ENCODE measurements at places on chromosomes 11 and 22.

GRCh38 chr22:33919391-33920196 is 682 bp downstream of the LARGE1 start:
- peaks cover 27% of the 10 kb centered on the region for H3K4me1 ChIP-seq
- H3K4me3 ChIP-seq: peak overlapping the region; percentile 69
- H3K36me3 ChIP-seq: peaks cover 2% of the 10 kb centered on the region
- H3K27me3 ChIP-seq: peaks cover 50% of the 10 kb centered on the region

DNA sequence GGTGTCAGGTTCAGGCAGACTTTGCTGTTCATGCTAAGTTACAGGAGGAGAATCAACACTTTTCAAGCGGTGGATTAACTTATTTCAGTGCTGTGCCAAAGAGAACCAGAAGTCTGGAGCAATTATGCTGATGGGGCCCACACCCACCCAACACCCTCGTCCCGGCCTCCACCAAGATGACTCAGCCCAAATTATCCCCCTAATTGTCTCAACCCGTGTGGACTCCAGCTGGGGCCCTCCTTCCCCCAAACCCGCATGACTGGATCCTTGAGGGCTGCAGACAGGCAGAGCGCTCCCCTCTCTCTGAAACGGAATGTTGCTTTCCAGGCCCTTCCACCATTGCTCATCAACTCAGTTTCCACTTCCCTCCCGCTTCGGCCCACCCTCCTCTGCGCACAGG is 34.6 kb upstream of the MN1 start:
- H3K27ac ChIP-seq: no peak overlapping the region
- H3K36me3 ChIP-seq: peaks cover 13% of the 10 kb centered on the region
- DNase-seq: no peak
- H3K4me1 ChIP-seq: peaks cover 9% of the 10 kb centered on the region
- H3K4me3 ChIP-seq: no peak overlapping the region

DNA sequence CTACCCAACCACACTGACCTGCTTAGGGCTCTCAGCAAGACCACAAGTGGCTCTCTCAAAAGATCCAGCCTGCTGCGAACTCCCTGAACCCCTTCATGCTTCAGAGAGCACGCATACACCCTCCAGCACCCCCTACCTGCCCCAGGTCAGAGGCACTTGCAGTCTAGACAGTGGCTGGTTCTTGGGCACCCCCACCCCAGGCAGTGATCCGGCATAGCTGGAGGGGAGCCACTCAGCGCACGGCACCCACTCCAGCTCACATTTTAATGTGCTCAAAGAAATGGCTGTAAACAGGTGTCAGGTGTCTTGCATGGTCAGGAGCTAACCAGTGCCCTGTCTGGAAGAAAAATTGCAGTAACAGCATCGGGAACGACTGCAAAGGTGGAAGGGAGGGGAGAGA is 140.8 kb downstream of the PKNOX2 start:
- no peaks in the 10 kb centered on the region for H3K4me1 ChIP-seq
- H3K4me3 ChIP-seq: no peak overlapping the region
- no peaks in the 10 kb centered on the region for H3K36me3 ChIP-seq
- DNase-seq: no peak

DNA sequence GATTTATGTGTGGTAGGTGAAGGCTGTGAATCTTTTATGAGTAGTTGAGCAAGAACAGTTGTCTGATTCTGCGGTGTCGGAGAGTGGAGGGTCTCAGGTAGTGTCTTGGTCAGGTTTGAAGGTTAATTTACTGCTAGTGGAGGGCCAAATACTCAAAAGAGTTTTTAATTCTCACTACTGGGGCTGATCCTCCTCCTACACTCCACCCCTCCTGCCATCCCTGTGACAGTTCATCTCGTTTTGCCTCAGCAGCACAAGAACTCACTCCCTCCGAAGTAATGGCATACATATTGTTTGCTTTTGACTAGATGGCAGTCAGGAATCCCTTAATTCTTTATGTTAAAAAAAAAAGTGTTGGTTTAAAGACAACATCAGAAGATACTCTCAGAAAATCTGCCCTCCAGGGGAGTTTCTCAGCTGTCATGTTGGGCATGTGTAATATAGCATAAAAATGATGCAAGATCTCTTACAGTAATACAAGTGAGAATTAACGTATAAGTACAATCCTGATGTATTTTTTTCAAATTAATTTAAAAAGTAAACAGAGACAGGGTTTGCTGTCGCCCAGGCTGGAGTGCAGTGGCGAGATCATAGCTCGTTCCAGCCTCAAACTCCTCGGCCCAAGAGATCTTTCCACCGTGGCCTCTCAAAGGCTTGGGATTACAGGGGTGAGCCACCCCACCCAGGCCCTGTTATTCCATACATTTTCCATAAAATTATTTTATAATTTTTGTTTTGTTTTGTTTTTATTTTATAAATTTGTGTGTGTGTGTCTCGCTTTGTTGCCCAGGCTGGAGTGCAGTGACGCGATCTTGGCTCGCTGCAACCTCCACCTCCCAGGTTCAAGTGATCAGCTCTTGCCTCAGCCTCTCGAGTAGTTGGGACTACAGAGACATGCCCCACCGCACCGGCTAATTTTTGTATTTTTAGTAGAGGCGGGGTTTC is 1.3 kb downstream of the FAR1 start:
- H3K27me3 ChIP-seq: no peaks in the 10 kb centered on the region
- H3K27ac ChIP-seq: peak overlapping the region; percentile 93
- peak overlapping the region; percentile 97 for H3K4me3 ChIP-seq
- H3K36me3 ChIP-seq: peaks cover 26% of the 10 kb centered on the region
- peaks cover 53% of the 10 kb centered on the region for H3K4me1 ChIP-seq
- DNase-seq: no peak
